ENCODE measurements at places on chromosomes 2 and 18. TPM values are rescaled to one million over a fixed set of nuclear protein-coding genes. Genes with fewer than 3 reads are reported as not detected.

Gene DUSP28
- 14.3 TPM for total RNA-seq

Gene FAHD2B
- total RNA-seq = 7.5 TPM

DNA sequence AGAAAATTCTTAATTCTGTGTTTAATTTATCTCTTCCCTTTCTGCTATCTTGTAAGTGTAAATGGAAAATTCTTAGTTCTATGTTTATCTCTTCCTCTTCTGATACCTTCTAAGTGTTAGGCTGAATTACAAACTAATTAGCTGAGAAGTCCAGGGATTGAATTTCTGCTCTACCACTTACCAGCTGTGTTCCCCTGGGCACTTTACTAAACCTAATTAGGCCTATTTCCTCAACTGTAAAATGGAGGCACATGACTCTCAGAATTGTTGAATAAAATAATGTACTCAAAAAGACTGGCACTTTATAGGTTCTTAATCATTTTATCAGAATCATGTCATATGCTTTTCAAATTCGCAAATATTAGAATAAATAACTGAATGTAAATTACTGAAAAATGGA is 146.3 kb downstream of the MAP2 start:
- DNase-seq = no peak

DNA sequence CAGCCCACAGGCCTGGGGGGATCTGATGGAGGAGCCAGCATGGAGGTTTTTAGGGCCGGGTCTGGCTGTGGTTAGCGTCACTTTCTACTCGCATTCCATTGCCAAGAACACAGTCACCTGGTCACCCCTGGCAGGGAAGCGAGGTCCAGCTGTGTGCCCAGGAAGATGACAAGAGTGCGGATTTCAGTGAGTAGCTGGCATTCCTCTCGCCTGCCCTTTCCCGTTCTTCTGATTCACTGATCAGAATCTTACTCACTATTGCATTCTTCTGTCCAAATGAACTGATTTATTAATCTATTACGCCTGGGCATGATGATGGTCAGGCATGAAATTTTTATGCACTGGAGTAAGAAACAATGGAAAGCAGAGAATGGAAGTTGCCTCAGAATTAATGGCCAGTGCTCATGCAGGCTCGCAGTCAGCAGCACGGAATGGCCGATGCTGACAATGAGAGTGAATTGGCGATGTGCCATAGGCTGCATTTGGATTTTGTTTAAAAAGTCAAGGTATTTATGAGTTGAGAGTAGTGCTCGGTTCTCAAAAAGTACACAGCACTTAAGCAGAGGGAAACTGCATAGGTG is 76.4 kb upstream of the MGAT5 start:
- DNase-seq = no peak

GRCh38 chr2:174776223-174776622 is 12.0 kb upstream of the CHRNA1 start:
- DNase-seq = no peak

Data from thoracic aorta (tissue), 2 donors.